ENCODE measurements at places on chromosomes 5 and 9.

- DNase-seq = no peak
Observed at GRCh38 chr5:148969291-148969690, 93.6 kb downstream of the SH3TC2 start.

DNA sequence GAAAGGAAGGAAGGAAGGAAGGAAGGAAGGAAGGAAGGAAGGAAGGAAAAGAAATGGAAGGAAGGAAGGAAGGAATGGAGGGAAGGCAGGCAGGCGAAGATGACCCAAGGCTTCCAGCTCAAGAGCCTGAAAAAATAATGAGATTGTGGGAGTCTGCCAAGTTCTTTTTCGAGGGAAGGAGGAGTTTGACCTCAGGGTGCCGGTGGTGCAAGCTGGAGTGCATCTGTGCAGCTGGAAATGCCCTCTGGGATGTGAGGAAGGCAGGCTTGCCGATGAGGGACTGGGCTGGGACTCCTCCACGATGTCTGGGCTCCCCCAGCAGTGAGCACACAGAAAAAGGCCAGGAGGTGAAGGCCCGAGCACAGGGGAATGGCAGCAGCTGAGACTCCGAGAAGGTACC is 154.9 kb upstream of the DAPK1 start:
- peak; percentile 77 for DNase-seq

DNA sequence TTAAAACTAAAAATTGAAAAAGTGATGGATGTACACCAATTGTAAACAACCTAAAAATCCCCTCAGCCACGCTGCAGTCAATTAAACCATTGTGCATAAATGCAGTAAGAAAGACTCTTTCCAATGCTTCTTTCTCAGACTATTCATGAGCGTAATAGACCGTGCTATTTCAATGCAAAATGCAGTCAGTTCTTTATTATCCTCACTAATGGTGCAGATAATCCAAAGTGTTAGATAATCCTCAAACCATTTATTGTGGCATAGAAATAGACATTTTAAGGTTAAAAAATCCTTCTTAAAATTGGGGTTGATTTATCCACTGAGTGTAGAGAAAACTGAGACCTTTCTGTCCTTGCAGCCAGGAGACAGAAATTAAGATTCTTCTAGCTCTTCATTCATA is 1862.8 kb downstream of the EFNA5 start:
- DNase-seq = no peak

DNA sequence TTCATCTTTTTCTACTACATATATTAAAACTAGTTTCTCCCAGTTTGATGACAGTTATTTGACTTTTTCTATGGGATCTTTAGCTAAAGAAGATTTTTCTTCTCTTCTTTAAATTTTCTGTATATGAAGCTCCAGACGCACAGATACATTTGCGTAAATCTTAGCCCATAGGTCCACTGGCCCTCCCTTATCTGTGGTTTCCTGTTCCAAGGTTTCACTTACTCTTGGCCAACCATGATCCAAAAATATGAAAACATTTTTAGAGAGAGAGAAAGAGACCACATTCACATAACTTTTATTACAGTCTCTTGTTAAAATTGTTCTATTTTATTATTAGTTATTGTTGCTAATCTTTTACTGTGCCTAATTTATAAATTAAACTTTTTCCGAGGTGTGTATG is 270.2 kb upstream of the DAPK1 start:
- DNase-seq = no peak

- peak; percentile 39 for DNase-seq
Observed at GRCh38 chr5:152532714-152533113, 127.6 kb upstream of the NMUR2 start.
